Stimulated activated CD4-positive, alpha-beta T cell treated with anti-CD3 and anti-CD28 coated beads, Interleukin-15, amount 100 ng/mL, for 24 hours (primary cell): ENCODE measurements at places on chromosomes 12 and 14.

GRCh38 chr14:99718031-99718810 is 34.1 kb downstream of the CYP46A1 start:
- no peak for DNase-seq

DNA sequence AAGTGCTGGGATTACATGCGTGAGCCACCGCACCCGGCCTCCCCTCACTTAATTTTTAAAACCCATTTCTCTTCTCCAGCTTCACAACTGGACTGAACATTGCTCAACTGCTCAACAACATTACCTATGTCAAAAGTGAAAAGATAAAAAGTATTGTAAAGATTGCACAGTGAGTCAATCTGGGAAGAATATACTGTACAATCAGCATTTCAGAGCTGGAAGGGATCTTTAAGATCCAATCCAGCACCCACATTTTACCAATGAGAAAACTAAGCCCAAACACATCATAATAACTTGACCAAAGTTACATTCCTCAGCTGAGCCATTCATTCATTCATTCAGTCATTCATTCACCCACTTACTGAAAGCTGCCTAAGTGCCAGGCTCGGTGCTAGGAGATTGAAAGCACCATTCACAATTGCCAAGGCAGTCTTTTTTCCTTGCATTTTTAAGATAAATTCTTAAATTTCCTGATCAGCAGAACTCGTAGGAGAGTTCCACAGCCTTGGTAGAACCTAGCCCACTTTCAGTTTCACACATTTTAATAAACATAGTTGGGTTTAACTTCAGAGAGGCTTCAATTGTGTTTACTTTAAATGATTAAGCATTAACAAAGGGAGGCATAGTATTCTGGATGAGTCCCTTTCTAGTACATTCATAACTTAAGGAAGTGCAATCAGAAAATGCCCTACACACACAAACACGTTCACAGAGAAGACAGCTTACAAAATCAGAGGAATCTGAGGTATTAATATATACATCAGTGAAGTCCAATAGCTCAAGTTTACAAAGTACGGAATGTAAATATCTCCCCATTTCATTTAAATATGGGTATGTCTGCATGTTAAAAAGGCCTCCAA is 3.0 kb downstream of the GALNT4 start:
- DNase-seq, result no peak

DNA sequence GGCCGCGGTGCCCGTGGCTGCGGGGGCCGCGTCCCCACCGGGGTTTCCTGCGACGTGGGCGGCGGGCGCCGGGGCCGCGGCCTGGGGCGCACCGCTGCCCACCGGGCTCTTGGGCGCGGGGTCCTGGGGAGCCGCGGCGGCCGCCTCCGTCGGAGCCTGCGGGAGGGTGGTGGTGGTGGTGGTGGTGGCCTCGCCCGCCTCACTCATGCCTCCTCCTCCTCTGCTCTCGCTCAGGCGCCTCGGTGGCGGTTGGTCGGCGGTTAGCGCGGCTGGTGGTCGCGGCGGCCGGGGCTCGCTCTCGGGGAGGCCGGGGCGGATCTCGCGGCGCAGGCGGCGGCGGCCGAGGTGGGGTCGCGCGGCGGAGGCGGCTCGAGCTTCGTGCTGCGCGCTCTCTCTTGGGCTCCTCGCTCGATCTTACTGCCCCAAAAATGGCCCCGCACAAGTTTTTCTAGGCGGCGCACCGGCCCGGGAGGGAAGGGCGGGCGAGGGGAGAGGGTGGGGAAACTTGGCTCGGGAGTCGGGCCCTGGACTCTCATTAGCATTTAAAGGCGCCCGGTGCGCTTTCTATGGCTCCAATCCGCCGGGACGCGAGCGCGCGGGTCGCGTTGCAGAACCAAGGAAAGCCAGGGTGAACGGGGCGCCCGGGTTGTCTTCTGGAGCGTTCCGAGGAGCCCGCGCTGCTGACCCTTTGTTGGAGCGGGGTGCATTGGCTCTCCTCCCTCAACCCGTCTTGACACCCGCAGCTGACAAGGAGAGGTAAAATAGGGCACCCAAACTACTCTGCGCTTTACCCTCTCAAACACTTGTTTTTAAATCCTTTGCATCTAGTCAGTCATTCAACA is at the start of gene YBX3:
TSS of gene YBX3 (minus strand) at position 419 of the 842 bp plus-strand sequence. CDS start at position 207, 212 bp downstream.
- DNase-seq, result peak; percentile 76

DNA sequence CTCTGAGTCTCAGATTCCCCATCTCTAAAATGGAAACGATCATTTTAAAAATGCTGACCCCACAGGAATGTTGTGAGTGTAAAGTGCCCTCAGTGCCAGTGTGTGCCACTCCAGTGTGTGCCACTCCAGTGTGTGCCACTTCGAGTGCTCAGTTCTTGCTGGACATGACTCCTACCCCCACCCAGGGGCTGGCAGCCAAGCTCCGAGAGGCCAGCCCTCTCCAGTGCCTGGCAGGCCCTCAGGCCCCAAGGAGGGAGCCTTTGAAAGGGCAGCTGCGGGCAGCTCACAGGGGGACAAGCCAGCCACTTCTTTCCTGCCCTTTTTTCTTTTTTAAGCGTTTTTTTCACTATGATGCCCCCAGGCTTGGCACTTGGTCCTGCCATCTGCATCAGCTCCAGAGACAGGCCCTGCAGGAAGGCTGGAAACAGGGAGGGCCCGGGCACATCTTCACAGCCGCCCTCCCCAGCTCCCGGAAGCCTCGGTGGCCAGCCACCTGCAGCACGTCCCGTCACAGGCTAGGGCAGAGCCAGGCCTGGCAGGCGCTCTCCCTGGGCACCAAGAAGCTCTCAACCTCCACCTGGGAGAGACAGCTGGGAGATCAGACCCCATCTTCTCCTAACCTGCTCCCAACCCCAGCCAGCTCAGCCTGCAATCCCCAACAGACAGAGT is 29.8 kb downstream of the NCOR2 start:
- DNase-seq, result no peak

DNA sequence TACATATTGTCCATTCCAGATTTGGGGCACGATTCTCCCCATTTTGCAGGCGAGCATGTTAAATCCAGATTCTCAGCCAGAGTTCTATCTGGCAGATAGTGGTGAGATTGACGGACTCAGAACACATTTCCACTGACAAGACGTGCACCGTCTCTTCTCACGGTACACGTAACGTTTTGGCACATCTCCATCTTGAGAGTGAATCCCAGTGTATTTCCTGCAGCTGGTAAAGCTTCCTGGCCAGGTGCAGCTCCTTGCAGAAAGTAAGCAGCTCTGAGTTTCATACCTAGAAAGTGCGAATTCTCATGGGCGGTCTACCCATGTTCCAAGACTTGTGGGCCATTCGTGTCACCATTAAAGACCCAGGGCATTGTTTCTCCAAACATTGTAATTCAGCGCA is 102.6 kb downstream of the TSPAN9 start:
- DNase-seq, result no peak

GRCh38 chr14:55580470-55581341 is 699 bp downstream of the KTN1 start:
- DNase-seq, result peak; percentile 65

DNA sequence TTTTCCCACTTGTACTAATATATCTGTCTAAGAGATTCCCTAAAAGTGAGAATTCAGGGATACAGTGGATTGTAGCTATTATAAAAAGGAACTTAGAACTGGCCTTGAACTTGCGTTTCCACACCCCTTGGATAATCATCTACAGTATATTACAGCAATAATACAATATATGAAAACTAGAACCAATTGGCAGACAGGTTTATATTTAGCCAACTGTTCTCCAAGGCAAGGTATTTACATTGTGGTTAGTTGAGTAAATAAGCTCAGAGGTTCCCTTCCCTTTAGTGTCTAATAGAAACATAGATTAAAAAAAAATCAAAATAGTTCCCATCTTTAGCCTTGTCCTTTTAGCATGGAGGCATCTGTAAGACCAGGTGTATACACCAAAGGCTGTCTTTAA is 42.1 kb downstream of the LIMA1 start:
- DNase-seq, result no peak

GRCh38 chr12:129404556-129404955 is 499.3 kb downstream of the TMEM132D start:
- DNase-seq, result no peak

DNA sequence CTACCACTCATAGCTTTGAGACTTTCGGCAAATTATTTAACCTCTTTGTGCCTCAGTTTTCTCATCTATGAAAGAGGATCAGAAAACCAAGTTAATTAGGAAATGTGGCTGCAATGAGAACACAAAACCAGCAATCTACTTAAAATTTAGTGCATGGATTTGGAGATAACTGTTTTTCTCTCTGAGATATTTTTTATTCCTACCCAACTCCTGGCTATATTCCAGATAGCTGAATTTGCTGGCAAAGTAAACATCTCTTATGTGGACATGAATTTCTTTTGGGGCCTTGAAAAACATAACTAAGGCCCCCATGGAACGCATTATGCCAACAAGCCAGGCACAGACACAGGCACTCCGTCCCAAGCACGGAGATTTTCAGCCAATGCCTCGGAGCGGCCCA is 53.4 kb upstream of the FOXN3 start:
- no peak for DNase-seq

DNA sequence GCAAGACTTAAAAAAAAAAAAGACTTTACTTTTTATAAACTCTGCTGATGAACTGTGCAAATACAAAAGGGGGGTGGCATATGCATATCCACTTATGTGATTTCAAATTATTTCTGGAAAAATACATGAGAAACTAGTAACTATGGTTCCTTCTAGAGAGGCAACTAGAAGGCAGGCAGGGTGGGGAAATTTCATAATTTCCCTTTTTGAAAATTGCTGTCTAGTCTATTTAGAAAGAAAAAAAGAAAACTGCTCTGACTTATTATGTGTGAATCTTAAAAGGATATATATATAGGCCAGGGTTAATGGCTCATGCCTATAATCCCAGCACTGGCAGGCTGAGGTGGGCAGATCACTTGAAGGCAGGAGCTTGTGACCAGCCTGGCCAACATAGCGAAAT is 42.3 kb downstream of the ANAPC7 start:
- no peak for DNase-seq
